ENCODE measurements at places on chromosomes 5 and 9.

DNA sequence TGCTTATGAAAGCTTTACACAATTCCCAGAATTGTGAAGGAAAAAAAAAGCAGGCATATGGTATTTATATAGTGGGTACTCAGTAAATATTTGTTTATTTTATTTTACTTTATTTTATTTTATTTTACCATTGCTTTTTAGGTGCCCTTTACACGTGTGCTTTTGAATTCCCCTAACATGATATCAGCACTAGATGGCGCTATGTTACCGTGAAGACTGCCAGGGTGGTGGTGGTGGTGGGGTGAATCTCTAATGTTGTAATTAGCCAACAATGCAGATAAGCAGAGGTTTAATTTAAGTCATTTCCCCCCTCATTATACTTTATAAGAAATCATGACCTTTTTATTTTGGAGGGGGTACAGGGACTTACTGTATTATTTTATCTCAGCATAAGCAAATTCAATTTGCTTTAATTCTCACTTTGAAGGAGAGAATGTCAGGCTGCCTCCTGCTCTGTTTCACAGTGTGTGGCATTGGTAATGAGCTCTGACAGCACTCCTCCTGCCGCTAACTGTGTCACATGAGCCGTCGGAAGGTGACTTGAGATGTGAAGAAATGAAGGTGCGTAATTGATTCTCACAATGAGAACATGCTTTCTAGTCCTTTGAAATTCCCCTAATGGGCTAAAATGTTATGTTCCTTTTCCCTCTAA is 165.6 kb downstream of the YTHDC2 start:
- no peak for DNase-seq

DNA sequence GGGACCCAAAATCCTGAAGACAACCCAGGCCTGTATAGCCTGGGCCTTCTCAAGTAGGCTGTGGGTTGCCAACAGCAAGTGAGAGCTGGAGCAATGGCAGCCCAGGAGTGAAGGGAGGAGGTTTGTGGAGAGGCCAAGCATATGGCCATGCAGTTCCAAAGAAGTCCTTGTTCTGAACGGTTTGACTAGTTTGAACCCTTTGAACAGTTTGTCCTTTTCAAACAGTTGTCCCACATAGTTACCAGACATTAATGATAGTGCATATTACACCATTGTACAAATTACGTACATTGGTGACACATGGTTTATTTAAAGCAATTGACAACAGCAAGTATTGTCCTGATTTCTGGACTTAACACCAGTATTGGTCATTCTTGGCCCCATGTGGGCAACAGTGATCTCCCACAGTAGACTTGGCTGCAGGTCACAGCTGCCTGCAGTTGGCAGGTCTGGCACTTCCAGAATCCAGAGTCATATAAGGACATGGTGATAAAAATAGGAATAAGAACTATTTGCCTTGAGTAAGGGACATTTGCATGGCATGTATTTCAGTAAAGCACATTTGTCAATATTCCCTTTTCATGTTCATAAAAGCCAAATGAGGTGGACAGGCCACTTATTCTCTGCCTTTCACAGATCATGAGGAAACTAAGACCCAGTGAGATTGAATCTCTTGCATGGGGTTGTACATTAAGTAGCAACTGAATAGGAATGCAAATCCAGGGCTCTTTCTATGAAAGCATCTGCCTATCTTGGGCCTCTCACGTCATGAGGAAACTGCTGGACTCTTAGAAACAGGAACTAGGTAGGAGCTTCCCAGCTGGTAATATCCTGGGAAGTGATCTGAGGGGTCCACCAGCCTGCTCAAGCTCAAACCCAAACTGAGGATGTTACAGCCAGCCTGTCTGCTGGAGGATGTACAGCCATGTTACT is 30.3 kb downstream of the SLC25A48 start:
- DNase-seq, result no peak

- no peak for DNase-seq
Observed at GRCh38 chr9:127417131-127418036, 6.8 kb upstream of the ZNF79 start.

DNA sequence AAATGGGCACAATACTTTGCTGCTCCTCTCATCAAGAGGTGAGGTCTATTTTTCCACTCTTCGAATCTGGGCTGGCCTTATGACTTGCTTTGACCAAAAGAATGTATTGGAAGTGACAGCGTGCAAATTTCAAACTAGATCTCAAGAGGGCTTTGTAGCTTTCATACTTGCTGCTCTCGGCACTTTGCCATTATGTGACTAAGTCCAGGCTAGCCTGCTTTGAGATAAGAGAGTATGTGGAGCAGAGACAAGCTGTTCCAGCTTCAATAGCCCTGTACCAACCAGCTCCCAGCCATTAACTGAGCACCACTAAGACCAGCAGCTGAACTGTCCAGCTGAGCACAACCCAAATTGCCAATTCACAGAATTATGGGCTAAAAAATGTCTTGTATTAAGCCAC is 124.6 kb downstream of the ACER2 start:
- DNase-seq, result no peak

GRCh38 chr5:150410524-150411244 is 2.0 kb downstream of the CD74 start:
- DNase-seq, result peak; percentile 14

DNA sequence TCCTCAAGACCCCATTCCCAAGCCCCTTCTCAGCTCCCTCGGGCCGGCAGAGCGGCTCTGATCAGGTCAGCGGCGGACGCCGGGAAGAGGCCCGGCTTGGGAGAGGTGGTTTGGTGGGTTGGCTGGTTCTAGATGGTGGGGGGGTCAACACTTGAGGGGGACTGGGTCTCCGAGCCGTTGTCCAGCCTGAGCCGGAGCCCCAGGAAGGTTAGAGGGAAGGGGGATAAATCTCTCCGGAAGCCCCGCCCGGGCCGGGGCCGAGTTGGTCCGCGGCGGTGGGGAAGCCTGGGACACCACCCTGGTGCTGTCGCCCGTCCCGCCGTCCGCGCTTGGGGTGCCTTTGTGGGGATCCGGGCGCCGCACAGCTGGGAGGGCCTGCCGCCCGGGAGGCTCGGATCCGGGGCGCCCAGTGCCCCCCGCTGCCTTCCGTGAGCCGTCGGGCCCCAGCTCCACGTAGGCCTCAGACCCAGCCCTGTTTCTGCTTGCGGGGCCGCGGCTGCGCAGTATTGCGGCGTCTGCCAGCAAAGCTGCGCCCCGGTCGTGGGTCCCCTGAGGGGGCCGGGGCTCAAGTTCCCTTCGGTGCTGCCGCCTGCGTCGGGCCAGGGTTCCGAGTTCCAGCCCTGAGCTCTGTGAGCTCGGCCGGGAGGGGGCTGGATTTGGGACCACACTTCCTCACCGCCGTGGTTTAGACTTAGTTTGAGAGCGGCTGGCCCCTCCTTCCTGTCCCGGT is 542 bp upstream of the TRIM52 start:
- no peak for DNase-seq

GRCh38 chr5:179862296-179862695 is 3.7 kb upstream of the MRNIP start:
- no peak for DNase-seq

DNA sequence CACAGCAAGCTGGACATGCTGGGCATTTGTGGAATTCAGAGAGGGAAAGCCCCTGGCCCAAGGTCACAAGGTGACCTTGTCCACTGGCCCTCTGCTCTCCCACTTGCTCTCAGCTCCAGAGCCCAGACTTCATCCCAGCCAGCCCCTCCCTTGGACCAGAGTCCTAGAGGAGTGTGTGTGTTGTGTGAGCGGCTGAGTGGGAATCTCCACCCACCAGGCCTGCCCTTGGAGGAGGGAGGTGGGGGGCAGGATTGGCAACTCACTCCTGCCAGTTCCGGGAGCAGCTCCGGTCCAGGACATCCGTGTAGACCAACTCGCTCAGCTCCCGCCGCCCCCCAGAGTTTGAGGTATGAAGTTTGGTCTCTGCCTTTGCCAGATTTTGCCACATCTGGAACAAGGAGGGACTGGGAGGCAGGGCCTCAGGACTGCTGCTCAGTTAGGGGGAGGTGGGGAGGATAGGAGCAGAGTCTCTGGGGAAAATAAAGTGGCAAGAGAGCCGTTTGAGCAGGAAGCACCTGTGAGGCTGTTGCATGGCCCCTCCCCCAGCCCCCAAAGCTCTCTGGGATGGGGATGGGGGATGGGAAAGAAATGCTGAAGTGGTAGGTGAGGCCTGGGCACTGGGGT is 1.4 kb downstream of the MZB1 start:
- no peak for DNase-seq

GRCh38 chr5:132971483-132972435 is 8.3 kb upstream of the AFF4 start:
- DNase-seq, result no peak

DNA sequence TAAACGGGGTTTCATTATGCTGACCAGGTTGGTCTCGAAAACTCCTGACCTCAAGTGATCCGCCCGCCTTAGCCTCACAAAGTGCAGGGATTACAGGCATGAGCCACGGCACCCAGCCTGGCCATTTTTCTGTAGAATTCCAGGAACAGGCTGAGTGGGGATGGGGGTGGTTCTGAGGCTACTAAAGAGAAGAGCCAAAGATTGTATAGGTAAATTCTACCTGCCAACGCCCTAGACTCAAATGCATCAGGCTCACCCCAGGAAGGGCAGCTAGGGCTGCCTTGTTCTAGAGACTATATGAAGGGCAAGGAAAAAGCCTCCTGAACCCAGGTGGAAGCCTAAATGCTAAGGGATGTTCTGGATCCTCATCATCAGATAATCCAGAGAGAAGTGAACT is 1.6 kb upstream of the C5orf52 start:
- DNase-seq, result no peak

GRCh38 chr5:68216245-68217046 is 890 bp downstream of the PIK3R1 start:
- DNase-seq, result peak; percentile 33

DNA sequence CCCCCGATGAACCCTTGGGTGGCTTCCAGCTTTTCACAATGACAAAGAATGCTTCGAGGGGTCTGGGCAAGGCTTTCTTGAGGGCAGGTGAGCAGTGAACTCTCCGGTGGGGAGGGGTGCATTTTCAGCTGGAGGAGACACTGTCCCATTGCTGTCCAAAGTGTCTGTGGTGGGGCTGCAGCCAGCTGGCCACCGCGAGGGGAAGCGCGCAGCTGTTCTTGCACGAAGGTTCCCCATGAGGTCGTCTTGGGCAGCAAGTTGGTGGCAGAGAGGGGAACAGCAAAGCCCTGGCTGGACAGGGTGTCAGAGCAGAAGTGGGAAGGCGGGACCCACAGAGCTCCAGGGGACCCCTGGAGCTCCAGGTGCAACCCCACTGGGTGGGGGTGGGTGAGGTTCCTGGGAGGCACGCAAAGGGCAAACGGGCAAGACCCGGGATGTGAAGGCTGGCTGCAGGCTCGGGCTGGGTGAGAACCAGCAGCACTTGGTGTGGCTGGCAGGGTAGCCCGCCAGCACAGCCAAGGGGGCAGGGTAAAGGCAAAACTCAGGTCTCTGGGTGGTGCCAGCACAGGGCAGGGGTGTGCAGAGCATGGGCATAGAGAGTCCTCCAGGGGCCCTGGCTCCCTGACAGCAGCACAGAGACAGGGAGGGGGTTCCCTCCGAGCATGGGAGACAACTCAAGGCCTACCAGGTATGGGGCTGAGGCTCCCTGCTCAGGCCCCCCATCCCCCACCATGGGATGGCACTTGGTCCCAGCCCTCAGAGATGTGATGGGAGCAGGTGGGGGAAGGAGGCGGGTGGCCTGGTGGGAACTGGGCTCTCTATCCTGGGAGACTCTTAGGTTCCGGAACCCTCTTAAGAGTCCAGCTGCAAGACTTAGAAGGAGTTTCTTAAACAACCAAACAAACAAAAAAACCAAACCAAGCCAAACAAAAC is 26.6 kb downstream of the TSPAN17 start:
- DNase-seq, result no peak

DNA sequence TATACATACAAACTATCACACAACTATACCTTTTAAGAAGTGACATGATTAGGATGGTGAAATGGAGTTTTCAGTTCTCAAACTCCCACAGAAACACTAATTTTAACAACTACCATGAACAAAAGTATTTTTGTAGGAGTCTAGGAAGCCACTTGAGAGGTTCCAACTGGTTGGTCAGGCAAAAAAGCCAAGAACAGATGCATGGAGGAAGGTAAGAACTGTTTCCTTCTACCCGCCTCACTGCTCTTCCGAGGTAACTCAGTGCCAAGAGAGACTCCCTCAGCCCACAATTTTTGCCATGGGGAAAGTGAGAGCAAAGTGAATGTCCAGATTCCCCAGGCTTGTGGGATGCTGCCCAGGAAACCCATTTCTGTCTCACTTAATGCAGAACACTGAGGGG is 15.7 kb downstream of the BTNL8 start:
- DNase-seq, result no peak

DNA sequence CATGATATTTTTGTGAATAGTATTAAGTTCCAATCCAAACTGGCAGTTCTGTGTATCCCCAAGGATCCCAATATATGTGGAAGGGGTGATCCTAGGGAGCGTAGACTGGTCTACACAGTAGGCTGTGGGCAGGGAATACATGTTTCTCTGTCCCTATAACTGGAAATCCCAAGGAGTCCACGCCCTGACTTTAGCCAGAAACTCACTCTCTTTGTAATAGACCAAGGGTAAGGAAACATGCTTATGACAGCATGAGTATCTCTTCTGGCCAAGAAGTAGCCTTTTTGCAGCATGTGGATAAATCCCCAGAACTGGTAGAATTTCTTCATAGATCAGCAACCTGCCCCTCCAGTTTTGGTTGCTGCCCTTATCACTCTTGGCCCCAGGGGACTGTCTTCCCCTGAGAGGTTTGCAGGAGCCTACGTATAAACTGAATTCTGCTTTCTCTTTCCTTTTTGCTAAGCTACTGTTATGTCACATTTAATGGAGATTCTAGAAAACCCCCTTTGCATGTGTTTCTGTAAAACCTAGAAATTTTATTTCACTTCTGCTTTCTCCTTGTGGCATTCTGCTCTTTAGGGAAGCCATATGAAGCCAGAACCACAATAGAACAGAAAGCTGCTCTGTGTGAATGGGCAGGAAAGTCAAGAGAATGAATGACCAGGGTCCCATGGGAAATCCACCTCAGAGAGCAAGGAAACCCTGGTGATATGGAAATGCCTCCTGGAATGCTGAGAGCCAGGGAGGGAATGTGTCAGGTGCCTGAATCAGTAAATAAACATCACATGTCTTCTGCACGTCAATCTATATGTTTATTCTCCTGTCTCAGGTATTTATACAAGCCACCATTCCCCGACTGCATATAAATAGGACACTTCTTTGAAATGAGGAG is 3.5 kb downstream of the IFNA2 start:
- no peak for DNase-seq

DNA sequence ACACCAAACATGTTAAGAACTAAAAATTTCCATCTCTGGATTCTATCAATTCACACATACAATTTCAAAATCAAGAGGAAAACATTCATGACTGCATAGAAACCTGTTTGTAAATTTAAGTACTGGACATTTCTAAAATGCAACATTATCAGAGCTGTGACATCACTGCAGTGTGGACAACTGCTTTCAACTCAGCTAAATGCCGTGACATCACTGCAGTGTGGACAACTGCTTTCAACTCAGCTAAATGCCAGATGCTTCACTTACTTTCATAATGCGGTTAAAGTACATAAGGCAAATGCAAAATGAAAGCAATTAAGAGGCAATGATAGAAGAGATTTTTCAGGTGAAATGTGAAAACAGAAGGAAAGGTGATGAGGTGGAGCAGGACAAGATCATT is 161.5 kb downstream of the ARL15 start:
- DNase-seq, result no peak

GRCh38 chr5:7897014-7897600 is 28.2 kb downstream of the MTRR start:
- no peak for DNase-seq

All from activated CD8-positive, alpha-beta memory T cell treated with anti-CD3 and anti-CD28 coated beads for 1 hour (primary cell).